ENCODE measurements at places on chromosomes 7 and 10.

DNA sequence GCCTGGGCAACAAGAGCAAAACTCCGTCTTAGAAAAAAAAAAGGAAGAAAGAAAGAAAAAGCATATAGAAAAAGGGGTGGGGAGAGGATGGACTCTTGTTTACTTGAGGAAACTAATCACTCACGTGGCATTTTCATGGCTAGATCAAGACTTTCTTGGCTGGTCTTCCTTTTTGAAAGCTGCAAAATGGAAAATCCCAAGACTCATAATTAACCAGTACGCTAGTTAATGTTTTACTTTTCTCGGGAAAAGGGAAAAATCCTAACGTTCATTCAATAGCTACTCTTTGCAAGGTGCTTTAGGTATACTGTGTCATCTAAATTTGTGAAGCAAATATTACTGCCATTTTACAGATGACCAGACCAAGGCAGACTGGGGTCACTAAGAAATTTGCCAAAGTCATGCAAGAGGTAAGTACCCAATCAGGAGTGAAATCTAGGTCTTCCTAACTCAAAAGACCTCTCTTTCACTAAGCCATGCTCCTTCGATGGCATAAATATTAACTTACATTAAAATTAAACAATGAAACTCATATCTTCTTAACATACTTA, 24.4 kb downstream of the NAPEPLD start:
- DNase-seq, result no peak

DNA sequence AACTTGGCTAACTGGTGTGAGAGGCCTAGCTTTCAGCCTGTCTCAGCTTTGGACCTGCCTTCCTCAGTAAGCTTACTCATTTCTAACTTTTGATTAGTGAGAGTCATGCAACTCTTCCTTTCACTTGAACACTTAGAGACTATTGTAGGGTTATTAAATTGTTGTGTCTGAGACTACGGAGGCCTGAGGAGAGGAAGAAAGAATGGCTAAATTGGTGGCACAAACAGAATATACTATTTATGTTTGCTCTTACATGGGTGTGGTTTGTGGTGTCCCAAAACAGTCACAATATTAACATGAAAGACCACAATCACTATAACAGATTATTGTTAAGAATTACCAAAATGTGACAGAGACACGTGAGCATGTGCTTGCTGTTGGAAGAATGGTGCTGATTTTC, 82.1 kb downstream of the TRIM24 start:
- DNase-seq, result no peak

GRCh38 chr7:22219036-22219435, 137.9 kb downstream of the RAPGEF5 start:
- no peak for DNase-seq

- DNase-seq, result no peak
These were observed 120.8 kb upstream of the PCBD1 start for GRCh38 chr10:71009126-71009525.

GRCh38 chr10:101601541-101601940, 13.4 kb downstream of the DPCD start:
- peak; percentile 21 for DNase-seq

DNA sequence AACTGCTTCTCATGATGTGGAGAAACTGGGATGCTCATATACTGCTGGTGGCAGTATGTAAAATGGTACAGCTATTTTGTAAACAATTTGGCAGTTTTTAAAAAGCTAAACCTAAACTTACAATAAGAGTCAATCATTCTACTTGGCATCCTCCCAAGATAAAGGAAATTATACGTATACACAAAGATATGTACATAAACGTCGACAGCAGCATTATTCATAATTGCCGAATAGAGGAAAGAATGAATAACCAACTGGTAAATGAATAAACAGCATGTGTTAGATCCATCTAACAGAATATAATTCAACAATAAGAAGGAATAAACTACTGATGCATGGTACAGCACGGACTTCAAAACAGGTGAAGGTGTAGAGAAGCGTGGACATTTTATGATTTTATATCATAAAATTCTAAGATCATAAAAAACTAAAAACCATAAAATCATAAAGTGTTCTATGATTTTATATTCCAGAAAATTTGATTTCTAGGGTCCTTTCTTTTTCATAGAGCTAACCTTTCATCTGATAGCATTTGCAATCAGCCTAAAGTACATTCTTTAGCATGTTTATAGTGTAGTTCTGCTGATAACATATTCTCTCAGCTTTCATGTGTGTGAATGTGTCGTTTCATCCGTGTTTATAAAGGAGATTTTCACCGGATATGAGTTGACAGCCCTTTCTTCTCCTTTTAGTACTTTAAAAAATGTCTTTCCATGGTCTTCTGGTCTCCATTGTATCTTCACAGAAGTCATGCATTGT, 261.5 kb downstream of the DIP2C start:
- no peak for DNase-seq

DNA sequence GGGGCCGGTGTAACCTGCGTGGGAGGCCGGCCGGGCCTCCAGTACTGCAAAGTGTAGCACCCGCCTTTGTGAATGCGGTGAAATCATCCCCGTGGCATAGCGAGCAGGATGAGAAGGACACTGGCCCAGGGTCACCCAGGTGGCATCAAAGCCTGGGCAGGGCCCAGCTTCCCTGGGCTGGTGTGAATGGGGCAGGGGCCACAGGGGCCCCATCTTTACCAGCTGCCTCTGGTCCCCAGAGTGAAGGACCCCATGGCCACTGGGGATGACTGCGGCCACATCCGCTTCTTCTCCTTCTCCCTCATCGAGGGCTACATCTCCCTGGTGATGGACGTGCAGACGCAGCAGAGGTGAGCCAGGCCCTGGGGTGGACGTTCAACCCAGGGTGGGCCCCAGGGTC, 53.8 kb downstream of the RCC1L start:
- no peak for DNase-seq

GRCh38 chr7:71682841-71683781, 551.2 kb downstream of the GALNT17 start:
- DNase-seq, result no peak

- DNase-seq, result no peak
These were observed 812.8 kb downstream of the LRMDA start for GRCh38 chr10:76244061-76244686.

GRCh38 chr7:94431176-94431575, 36.5 kb downstream of the COL1A2 start:
- DNase-seq, result no peak

GRCh38 chr10:125152450-125153368, 7.7 kb downstream of the CTBP2 start:
- DNase-seq, result no peak

DNA sequence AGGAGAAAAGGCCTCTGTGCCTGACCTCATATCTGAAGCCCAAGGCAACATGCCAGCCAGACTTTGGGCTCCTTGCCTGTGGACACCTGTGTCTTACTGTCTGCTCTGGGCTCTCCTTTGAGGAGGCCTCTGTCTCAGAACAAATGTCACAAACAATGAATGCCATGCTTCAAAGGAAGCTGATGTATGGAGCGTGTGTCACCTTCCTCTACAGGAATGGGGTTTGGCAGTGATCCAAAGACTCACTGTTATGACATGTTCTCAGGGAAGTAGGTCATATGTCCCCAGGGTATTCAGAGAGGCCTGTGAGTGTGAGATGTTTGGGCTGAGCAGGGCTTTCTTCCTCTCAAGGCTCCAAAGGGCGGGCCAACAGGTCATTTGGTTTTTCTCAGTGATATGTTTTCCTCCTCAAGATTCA, 38.4 kb downstream of the PTPRE start:
- no peak for DNase-seq

DNA sequence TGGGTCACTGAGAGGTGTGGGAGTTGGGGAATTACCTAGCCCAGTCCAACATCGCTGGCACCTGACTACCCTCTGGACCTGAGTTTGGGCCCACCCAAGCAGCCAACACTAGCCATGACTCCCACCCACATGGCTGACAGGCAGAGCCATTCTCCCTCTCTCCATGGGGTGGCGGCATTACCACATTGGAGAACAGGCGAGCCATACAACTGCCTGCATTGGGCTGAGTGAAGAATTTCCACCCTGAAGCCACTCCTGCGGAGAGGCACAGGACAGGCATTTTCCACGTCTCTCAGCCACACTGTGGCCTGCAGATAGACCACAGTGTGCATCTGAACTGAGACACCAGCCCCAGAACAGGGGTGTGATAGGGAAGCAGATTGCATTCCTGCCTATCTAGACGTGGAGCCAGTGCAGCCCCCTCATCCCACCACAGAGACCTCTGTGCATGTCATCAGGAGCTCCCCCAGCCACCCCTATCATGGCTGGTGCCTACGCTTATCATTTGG, 58.2 kb upstream of the ANTXRL start:
- peak; percentile 79 for DNase-seq
